ENCODE measurements at places on chromosomes 2 and 18.

DNA sequence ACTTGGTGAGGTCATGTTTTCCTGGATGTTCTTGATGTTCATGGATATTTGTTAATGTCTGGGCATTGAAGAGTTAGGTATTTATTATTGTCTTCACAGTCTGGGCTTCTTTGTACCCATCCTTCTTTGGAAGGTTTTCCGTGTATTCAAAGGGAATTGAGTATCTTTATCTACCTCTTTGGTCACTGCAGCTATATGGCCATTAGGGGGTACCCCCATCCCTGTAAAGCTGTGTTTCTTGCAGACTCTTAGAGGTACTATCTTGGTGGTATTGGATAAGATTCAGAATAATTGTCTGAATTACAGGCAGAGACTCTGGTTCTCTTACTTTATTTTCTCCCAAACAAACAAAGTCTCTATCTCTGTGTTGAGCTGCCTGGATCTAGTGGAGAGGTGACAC, 401.6 kb upstream of the FSIP2 start:
- no peak for DNase-seq

GRCh38 chr2:225457482-225457881, 58.0 kb downstream of the NYAP2 start:
- no peak for DNase-seq

DNA sequence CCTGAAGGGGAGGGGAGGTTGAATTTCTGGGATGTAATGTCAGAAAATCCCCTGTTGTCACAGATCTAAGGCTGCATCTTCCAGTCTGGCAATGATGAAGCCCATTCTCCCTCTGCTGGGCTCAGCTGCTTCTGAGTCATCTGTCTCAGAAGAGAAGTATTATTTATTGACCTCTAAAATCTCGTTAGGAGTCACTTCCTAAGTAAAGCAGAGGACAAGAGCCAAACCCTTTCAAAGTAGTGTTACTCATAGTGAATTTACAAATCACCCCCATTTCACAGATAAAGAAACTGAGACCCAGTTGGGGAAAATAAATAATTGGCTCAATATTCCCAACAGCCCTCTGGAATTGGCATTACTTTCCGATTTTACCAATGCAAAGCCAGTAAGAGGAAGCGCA, 167.3 kb upstream of the SKOR2 start:
- peak; percentile 19 for DNase-seq

DNA sequence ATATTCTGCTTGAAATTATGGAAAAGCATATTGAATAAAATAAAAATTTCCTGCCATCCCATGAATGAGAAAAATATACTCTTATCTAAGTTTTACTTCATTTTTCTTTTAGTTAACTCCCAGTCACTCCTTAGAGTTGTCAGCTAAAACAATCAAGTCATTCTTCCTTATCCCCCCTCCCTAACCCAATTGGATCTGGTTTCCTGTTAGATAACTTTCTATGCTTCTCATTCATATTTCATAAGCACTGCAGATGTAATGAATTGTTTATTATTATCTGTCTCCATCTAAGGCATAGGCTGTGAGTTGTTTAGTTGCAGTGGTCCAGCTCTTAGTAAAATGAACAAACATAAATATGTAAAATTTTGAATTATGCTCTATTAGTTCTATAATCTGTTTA, 244.0 kb upstream of the GCFC2 start:
- DNase-seq, result no peak

- no peak for DNase-seq
Observed at GRCh38 chr18:58341916-58342315, 287.0 kb downstream of the ALPK2 start.

DNA sequence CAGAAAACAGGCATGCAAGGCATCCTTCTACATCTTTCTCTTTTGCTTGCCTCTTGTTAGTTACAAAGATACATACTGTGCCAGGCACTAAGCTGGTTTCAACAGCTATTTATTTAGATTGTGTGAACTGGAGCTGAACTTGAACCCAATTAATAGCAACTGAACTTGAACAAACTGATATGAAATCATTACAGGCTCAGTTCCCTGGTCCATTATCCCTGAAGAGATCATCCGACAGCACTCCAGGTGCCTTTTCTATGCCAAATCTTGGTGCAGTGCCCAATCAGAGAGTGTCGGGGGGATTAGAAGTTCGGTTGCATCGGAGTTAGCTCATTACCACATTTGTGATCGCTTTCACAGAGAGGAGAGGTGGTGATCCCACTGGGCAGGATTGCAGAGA, 477.6 kb downstream of the PARD3B start:
- no peak for DNase-seq

GRCh38 chr2:119736021-119736420, 23.7 kb upstream of the PTPN4 start:
- DNase-seq, result no peak

DNA sequence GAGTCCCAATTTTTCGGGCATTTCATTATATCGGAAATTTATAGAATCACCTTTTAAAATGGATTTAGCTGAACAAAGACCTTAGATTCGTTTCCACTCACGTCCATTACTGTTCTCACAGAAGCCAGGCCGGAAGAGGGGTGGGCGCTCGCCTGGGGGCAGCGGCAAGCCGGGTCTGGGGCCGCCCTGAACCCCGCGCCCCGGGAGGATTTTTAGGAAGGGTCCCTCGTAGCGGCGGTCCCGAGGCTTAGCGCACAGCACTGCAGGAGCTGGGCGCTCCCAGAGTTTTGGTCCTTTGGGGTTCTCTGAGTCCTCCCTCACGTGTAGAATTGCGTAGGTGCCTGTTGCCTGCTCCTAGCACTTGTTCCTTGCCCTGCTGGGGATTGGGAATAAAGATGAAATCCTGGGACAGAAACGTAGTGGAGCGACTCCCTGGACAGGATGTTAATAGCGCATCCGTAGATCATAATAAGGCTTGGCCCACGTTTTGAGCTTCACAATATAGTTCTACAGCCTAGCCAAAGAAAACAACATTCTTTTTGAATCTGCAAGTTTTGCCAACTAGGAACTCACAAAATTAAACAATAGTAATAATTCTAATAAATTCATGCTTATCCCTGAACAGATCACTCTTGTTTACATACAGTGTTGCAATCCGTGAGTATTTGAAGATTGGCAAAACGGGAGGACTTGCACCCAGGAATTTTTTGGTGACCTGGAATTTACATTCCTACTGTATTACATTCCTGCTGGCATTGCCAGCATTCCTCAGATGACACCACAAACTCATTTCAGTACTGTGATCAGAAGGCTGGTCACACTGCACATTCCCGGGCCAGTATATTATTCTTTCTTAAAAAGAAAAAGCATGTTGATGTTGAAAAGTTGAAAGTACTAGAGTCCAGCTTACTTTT, 875 bp downstream of the C18orf63 start:
- peak; percentile 67 for DNase-seq

- DNase-seq, result no peak
Observed at GRCh38 chr2:241532733-241533601, 24.6 kb upstream of the STK25 start.

DNA sequence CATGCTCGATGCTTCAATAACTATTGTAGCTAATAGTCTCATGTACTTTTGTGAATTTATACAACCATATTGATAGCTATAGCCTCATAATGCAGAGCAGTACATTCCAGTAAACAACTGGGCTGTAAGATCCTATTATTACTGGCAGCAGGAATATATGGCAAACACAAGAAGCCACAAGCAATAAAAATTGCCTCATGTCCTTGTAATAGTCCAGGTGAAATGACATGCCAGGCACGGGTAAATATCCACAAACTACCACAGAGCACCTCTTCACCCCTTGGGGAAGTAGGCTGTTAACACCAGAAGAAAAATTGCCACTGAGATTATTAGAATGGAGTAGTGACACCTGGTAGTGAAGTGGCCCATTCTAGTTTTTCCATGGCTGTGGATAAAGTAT, 158.3 kb downstream of the MTX2 start:
- no peak for DNase-seq
